ENCODE measurements at places on chromosomes 1 and 21. TPM values are rescaled to one million over a fixed set of nuclear protein-coding genes. Genes with fewer than 3 reads are reported as not detected.

DNA sequence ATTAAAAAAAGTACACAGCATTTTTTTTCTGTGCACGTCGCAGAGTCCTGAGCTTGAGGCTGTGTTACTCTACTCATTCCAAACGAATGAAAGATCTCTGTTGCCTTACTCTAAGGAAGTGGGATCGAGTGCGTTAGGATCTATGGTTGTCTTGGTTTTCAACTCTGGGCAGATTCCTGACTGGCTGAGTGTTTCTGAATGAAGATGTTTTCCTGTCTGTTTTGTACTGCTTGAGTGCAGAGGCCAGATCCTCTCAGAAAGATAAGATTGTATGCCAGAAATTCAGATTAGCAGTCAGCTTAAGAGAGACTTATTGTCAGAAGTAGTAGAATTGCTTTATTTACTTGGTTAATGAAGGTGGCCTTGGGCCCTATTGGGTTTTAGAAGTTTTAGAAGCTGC is 14.0 kb downstream of the PLA2G2E start:
- DNase-seq: no peak

GRCh38 chr21:34690041-34690792 is 21.4 kb downstream of the CLIC6 start:
- DNase-seq: peak; percentile 23

PADI2 gene
- 0.31 TPM for total RNA-seq

GRCh38 chr1:208772891-208773290 is 528.7 kb upstream of the PLXNA2 start:
- DNase-seq: no peak

GRCh38 chr21:10641107-10641506 is 119.7 kb downstream of the TPTE start:
- no peak for DNase-seq

DNA sequence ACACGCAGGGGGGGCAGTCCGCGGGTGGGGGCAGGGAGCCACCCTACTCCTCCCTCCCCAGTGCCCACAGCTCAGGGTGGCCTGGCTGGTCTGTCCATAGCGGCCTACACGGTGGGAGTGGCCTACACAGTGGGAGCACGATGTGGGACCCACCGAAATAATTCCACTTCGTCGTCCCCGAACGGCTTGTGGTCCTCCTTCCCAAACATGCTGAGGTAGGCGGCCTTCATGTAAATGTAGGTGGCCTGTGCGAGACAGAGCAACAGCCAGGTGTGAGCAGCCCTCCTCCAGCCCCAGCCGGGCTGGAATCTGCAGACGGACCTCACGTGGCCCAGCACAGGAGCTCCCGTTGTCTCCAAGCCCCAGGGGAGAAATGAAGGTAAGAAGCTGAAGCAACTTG is 34.4 kb downstream of the TTC39A start:
- DNase-seq: no peak

DNA sequence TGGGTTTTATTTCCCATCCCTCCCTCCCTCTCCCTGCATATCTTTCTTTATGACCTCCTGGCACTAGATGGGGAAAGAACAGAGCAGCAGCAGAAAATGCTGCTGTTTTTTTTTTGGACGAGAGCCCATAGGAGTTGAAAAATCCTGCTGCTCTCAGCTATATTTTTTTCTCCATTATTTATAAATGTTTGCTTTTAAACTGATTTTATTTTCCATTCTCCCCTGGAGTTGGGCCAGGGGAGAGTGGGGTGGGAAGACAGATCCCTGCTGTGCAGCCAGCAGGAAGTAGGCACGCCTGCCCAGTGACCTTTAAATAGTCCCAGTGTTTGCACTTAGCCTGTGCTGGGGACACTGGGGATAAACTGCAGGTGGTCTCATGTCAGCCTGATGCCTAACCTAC is 17.4 kb downstream of the SFT2D2 start:
- DNase-seq: no peak

- DNase-seq: no peak
Measured at GRCh38 chr1:10514490-10515235, 39.9 kb downstream of the PEX14 start.

GRCh38 chr1:29896791-29897714 is 660.7 kb downstream of the PTPRU start:
- DNase-seq: no peak

SPRR2G gene
- not detected for total RNA-seq

DNA sequence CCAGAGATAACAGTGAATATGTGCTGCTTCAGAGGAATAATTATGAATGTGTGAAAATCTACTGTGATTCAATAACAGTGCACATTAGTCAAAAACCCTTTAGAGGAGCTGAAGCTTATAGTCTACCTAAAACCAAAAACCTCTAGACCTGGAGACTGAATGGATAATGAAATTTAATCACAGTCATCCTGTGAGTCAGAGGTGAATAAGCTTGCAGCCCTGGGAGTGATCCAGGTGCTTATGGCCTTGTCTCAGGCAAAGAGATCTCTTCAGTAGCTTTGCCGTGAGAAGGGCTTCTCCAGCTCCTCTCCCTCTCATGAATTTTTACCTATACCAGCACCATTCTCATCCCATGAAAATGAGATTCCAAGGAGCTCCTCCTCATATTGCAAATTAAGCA is 81.3 kb upstream of the RGS4 start:
- peak; percentile 89 for DNase-seq

ASTN1 gene
- total RNA-seq: 0.07 TPM

- peak; percentile 30 for DNase-seq
Measured at GRCh38 chr1:67019600-67020136, 34.3 kb downstream of the SLC35D1 start.

DNA sequence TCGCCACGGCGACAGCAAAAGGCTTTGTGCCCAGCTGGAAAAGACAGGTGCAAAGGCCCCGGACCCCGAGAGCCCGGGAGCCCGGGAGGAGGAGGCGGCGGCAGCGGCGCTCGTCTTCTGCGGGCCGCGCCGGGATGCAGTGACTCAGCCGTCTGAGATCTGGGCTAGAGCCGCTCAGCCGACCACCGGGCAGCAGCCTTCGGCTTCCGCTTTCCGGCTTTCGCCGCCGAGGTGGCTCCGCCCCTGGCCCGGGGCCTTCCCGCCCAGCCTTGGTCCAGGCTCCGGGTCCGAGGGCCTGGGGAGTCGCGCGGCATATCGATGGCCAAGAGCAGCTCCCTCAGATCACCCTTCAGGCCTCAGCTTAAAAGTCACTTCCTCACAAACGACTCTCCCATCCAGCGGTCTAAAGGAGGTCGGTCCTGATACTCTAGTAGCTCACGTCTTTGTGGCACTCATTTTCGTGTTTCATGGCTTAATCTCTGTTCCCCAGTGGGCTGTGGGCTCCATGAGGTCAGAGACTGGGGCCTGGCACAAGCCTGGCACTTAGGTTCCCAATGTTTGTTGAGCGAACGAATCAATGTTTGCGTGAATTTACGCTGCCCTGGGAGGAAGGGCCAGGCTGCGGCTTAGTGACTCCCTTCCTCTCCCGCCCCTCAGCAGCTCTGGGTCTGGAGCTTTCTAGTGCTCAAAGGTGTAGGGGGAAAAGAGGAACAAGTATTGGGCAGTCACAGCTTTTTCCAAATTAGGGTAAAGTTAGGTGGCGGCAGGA is at the start of gene PHTF1:
TSS of gene PHTF1 (minus strand) at position 154 of the 769 bp plus-strand sequence. CDS start 783 bp downstream, outside the sequence.
- peak; percentile 57 for DNase-seq

RGS7 gene
- total RNA-seq: 16.5 TPM

FOXE3 gene
- not detected for total RNA-seq

DNA sequence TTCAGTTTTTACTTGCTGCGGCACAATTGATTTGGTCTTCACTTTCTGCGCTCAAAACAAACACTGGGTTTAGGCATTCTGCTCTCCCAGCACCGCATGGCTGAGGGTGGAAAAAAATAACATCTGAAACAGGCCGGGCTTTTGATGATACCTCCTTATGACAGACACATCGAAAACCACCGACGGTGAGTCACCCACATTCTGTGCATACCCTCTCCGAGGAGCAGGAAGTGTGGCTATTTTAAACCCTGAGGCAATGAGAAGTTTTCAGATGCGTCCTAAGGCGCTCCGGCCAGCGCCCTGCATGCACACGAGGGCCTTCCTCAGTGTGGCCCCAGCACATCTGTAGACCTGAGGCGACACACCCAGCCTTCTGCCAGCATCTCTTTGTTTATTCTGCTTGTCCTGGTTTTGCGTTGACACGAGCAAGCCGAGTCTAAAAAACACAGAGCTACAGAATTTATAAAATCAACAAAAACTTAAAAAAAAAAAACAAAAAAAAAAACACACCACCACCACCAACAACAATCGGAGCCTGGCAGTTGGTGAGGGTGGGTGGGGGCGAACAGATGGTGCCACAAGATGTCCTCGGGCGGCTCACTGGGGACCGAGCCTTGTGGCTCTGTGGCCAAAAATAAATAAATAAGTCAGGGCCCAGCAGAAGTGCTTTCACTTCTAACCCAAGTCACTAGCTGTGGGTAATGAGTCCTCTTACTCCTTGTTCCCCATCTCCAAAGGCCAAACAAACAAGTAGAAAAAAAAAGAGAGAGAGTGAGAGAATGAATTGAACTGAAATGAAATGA is 162.6 kb upstream of the IRF2BP2 start:
- DNase-seq: peak; percentile 100
